NCI-H510A (cell line): ENCODE measurements at places on chromosomes 2 and 18.
A peak's percentile ranks its signal among the peaks of the same experiment; 100 is the strongest.

DNA sequence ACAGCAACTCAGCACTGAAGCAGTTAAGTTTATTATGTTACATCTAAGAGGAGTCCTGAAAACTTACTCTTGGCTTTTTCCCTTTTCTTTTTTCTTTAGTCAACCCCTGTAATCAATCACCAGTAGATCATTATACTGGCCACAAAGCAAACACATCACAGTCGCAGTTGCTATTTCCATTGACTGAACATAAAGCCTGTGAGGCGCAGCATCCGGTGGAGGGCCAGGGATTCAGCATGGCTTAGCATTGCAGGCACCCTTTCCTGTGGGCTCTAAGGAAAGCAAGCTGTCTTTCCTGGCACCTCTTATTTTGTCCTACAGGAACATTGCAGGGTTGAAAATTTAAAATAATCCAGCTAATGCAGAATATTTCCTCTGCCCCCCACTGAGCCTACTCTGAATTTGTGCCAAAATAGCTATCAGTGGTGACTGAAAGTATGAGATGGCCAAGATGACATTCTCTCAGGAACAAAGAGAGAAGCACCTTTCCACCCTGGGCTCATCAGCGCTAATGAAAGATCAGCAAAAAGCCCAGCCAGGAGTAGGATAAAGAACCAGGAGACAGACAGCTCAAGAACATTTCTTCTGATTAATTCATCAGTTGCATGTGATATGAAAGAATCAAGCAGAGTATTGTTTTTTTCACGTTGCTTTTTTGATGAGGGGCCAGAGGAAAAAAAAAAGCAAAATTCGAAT is 85.3 kb upstream of the SULT1C3 start:
- no peak for DNase-seq

DNA sequence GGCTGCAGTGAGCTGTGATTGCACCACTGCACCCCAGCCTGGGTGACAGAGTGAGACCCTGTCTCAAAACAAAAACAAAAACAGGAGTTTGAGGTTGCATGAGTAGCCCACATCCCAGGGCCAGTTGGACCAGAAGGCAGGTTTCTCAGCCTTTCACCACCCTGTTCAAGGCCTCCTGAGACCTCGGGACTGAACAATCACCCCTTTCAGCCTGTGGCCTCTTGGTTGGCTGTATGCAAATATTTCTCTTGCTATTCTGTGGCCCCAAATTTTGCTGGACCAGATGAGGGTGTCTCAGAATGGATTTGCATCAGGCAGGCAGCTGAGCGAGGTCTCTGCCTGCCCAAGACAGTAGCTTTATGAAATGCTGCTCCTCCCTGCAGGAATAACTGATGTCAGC is 56.9 kb downstream of the DPYSL5 start:
- DNase-seq, result no peak

DNA sequence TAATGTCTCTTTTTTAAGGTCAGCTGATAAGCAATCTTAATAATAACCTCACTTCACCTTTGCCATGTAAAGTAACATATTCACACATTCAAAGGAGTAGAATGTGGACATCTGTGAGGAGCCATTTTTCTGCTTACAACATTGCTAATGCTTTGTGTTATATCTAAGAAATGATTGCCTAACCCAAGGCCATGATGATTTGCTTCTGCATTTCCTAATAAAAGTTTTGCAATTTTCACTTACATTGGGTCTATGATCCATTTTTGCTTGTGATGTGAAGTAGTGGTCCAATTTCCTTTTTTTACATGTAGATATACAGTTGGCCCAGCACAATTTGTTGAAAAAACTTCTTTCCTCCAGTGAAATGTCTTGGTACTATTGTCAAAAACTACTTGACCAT is 22.0 kb downstream of the RELCH start:
- DNase-seq, result no peak

- no peak for DNase-seq
These were observed 3.7 kb upstream of the MTCL1 start for GRCh38 chr18:8701546-8702118.

GRCh38 chr2:172430678-172431077 is 3.3 kb downstream of the ITGA6 start:
- DNase-seq, result no peak

GRCh38 chr2:110861616-110862260 is 129.4 kb downstream of the ACOXL start:
- DNase-seq, result no peak

- DNase-seq, result no peak
These were observed 114.1 kb downstream of the TPO start for GRCh38 chr2:1527153-1527992.

DNA sequence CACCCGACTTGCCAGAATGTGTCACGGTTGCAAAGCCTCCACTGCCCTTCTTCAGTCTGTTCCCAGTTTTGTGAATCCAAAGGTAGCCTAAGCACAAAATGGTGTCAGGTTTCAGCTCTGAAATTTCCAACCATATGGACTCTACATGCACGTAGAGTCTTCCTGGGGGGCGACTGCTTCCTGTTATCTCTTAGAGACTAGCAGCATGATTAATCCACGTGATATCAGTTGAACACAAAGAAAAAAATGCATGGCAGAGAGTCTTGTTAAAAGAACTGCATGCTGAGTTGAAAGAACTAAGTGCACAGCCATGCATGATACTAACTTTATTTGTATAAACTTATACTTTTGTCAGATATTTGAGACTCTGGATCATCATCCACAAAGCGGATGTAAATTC is 404.4 kb downstream of the SOCS6 start:
- peak; percentile 20 for DNase-seq

DNA sequence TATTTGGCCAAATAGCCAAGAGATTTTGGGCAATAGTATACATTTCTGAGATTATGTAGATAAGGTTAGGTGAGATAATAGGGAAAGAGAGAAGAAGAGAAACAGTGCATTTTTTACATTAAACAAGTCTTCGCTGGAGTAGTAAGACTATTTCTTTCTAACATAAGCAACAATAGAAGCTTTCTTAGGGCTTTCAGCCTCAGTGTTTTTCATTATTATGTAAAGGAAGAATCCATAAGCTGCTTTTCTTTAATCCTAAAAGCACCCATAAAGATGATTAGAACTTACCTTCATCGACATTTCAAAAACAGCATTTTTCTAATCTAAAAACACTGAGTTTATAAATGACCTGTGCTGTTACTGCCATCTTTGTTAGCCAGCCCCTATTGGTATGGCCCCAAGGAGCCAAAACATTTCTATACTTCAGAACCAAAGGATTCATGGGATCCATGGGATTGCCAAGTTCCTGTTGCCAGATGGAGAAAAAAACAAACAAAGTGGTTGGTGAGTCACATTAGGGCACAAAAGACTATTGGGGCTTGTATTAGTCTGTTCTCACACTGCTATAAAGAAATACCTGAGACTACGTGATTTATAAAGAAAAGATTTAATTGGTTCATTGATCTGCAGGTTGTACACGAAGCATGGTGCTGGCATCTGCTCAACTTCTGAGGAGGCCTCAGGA is 88.2 kb downstream of the SCG2 start:
- DNase-seq, result no peak

GRCh38 chr2:233835230-233836186 is 18.8 kb downstream of the HJURP start:
- no peak for DNase-seq

DNA sequence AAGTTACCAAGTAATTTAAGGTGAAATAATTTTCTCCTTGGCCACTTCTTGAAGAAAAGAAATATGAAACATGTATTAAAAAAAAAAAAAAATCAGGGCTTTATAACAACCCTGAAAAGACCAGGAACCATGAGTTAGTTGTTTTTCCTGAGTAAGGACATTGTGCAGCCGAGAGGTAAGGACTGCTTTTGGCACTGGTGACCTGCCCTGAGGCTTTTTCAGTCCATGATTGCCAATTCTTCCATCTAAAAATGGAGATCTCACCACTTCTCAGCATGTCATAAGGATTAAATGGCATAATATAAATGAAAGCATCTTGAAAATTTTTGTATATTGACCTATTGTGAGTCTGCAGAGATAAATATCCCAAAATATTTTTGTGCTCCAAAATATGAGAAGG is 244.3 kb downstream of the NRXN1 start:
- DNase-seq, result no peak

- DNase-seq, result no peak
These were observed 239.4 kb upstream of the SPRED2 start for GRCh38 chr2:65671670-65672242.

DNA sequence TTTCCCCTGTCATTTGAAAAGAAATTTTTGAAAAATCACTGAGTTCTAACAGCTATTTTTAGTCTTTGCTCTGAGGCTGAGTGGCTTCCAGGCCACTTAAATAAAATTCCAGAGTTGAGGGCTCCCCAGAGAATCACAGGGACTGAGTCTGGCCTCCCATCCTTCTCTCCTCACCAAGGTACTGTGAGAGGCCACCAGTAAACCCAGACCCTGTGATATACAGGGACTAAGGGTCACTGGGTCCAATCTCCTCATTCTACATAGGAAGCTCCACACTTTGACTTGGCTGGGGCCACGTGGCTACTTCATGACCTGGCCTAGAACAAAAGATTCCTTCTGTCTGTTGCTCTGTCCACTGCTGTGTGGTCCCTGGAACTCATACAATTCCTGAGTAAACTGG is 123.2 kb upstream of the CDCA7 start:
- DNase-seq, result no peak

- DNase-seq, result no peak
These were observed 64.0 kb downstream of the TNFRSF11A start for GRCh38 chr18:62388855-62389760.

- DNase-seq, result no peak
These were observed 46.8 kb upstream of the ACTR3 start for GRCh38 chr2:113842919-113843736.

DNA sequence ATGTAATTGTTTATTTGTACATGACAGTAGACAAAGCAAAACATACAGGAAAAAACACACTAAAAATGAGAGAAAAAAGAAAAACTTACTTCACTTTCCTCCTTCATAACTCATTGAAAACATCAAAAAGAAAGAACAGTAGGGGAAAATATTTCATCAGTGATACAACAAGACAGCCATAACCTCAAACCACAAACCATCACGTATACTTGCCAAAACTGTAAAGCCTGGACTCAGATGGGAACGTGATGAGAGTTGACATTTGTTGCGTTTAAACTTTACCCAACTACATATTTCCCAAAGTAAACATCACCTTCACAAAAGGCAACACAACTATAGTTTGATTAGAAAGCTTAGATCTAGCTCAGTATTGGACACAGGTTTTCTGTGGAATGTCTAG is 278.2 kb upstream of the COL3A1 start:
- no peak for DNase-seq

DNA sequence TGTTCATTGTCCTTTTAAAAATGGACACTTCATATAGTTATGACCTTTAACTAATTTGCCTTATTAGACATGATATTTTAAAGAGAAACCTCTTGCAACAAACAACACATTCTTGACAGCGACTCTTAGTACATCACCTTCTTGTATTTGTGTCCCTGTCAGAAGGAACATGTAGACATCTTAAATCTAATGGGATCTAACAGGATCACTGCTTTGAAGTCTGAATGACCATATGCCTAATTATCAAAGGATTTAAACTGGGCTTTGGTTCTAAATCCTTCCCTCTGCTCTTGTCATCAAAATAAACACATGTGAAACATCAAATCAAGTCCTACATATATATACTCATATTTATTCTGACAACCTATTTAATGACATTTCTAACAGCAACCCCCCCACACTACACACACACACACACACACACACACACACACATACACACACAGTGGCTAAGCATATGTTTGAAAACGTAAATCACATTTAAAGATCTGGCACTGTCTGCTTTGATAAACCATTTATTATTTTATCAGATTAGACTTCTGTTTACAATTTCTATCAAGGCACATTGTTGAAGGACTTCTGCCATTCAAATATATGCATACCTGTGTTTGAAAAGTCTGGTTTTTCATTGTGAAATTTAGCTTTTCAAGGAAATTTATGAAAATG is 4.2 kb downstream of the GALNT13 start:
- no peak for DNase-seq

- no peak for DNase-seq
These were observed 77.0 kb upstream of the PDE1A start for GRCh38 chr2:182503886-182504285.

DNA sequence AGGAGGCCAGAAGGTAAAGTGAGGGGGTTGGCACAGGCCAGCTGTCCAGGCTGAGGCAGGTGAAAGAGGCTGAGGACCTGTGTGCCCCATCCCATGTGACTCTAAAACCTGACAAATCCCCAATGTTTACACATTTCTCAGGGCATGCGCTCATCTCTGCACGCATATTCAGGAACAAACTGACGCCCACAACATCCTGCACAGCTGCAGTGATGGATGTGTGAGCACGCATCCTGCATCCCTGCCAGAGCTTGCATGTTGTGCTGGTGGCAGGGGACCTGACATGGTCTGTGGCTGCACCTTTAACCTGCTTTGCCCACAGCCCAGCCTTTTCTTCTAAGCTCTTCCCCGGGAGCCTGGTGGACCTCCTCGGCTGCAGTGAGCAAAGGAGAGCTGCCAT is 83.1 kb downstream of the FBXO15 start:
- DNase-seq, result no peak

GRCh38 chr18:74947417-74947816 is 261.5 kb downstream of the PTGR3 start:
- no peak for DNase-seq

GRCh38 chr2:8314063-8314462 is 367.8 kb upstream of the ID2 start:
- DNase-seq, result no peak

DNA sequence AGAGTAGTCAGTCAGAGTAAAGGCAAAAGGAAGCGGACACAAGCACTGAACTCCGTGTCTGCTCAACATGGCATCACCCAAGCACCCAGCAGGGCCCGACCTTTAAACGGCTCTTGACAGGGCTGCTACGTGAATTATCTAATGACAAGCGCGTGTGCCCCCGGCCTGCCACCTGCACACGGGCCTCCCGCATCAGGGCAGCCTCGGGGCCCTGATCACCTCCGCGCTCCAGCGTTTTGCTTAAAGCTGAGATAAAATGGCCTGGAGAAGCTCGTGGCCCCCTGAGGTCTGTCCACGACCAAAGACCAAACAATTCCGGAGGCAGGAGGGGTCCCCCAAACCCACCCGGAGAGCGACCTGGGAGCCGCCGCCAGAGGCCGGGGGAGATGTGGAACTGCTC is 376 bp downstream of the NDUFA10 start:
- DNase-seq, result no peak

DNA sequence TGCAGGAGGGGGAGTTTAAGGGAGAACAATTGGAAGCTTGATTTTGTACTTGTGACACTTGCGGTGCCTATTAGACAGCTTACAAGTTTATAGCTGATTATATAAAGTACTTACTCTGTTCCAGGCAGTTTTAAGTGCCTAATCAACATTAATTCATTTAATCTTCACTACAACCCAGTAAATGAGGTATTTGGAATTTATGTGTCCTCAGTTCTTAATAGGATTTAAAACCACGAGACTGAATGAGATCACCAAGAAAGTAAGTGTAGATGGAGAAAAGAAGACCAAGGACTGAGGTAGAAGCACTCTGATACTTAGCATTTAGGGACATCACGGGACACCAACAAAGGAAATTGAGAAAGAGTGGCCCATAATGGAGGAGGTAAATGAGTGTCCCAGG is 49.8 kb downstream of the ZC3H15 start:
- no peak for DNase-seq

- no peak for DNase-seq
These were observed 773 bp downstream of the CMPK2 start for GRCh38 chr2:6864923-6865345.

- DNase-seq, result no peak
These were observed 191.2 kb downstream of the NCKAP5 start for GRCh38 chr2:133377021-133377481.

- no peak for DNase-seq
These were observed 47.2 kb upstream of the ZNF396 start for GRCh38 chr18:35424356-35424755.

GRCh38 chr2:22037274-22037673 is 913.5 kb downstream of the TDRD15 start:
- DNase-seq, result peak; percentile 1
